Cortex of kidney (tissue), 1 donor: ENCODE measurements at places on chromosomes 13 and 19.

DNA sequence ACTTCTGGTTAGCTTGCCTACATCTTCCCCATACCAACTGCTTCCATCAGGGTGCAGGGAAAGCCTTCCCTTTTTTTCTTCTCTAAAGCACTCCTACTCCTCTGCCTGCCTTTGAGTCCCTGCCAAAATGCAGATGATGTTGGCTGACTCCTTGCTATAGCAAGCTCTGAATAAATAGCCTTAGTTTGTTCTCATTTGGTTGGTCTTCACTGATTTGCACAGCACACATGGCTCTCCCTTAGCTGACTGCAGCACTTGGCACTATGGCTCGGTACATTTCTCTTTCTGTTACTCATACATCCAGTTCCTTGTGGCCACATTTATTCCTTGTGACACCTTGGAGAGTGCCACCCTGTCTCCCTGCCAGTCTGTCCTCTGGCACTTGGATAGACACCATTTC lies 249.8 kb downstream of the DCLK1 start:
- DNase-seq: no peak

DNA sequence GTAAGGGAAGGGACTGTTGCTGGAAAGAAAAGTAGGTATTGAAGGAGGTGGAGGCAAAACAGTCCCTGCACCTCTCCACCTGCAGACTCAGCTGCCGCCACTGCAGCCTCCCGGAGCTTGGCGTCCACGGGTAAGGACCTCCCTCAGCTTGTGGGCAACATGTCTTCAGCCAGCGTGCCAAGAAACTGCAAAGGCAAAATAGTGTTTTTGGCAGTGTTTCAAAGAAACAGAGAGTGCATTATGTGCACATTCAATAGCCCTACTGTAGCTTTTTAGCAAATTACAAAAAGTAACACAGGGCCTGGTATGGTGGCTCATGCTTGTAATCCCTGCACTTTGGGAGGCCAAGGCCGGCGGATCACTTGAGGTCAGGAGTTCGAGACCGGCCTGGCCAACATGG lies 57.4 kb downstream of the ATP11A start:
- DNase-seq: no peak

GRCh38 chr13:106852436-106852835 lies 284.5 kb upstream of the ARGLU1 start:
- DNase-seq: no peak

DNA sequence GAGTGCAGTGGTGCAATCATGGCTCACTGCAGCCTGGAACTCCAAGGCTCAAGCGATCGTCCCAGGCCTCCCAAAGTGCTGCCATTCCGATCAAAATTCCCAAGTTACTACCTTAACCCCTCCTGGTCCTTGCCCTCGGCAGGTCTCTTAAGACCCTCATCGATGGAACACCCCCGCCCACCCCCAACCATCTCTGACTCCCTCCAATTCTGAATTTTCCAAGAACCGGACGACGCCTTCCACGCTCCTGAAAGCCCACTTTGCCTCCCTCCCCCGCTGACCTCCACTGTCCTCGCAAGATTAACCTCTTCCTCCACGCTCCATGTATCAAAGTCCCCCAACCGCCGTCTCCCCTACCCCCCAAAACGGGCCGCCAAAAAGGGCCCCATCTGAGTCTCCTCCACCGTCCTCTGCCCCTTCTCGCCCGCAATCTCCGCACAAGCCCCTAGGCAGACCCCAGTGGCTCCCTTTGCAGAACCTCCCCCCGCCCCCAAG lies 539 bp downstream of the DAPK3 start:
- DNase-seq: no peak

DNA sequence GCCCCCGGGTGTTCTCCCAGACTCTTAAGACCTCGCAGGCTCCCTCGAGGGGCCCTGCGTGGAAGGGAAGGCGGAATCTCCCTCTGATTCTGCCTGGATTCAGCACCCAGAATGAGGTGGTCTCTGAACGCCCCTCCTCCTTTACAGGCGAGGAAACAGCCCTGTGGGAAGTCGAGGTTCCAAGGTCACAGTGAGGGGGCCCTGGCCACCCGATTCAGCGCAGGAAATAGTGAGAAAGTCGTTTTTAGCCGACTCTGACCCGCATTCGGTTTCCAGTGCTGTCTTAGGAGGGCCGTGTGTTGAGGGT lies 1.1 kb downstream of the BSG start:
- DNase-seq: no peak

GRCh38 chr19:38076337-38076736 lies 147.7 kb downstream of the DPF1 start:
- DNase-seq: no peak

DNA sequence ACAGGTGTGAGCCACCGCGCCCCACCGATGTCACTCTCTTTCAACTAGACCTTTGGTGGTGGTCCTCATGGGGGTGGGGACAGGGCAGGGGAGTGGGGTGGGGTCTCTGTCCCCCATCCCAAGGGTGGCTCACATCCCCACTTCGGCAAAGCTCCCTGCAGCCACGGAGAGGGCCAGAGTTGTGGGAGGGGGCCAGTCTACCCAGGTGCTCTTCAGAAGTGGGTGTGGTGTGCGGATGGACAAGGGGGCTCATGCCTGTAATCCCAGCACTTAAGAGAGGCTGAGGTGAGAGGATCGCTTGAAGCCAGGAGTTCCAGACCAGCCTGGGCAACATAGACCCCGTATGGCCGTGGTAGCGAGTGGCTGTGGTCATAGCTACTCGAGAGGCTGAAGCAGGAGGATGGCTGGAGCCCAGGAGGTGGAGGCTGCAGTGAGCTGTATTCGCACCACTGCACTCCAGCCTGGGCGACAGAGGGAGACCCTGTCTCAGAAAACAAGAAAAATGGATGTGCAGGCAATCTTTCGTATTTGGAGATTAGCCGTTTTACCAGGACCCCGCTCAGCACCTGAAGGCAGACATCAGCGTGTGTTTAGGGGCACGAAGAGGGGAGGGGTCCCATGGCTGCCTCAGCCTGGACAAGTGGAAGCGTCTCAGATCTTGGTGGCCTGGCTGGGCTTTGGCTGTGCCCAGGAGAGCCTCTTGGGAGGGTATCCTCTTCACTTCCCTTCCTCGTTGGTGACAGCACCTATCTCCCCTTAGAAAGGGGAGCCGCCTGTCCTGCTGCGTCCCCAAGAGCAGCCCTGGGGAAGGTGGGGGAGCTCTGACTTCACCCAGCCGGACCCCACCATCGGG lies 846 bp downstream of the TGFBR3L start:
- no peak for DNase-seq

DNA sequence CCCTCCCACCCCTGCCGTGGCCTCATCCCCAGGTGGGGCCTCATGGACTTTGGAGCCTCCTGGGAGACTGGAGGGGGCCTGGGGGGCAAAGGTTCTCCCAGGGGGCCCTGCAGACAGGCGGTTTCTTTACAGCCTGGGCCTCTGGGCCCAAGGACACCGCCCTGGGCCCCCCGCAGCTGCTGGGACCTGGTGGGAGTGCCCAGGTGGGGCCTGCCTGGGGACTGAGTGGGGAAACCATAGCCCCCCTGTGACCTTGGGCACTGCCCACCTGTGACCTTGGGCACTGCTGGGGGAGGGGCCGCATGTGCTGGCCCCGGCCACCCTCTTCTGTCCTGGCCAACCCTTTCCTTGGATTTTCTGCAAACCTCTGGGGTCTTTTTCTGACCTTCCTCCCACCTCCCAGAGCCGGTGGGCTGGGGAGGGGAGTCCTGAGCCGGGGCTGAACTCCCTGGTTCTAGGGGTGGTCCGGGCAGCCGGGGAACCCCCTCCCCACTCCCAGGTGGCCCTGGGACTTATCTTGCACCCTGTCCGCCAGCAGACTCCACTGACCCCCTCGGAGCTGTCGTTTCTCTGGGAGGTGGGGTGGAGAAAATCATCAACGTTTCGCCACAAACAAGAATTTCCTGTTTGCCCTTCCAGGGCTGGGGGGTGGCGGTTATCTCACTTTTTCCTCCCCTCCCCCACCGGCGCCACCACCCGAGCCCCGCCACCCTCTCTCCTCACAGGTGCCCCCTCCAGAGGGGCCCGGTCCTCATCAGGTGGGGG lies 27.0 kb downstream of the ARID3A start:
- DNase-seq: no peak

DNA sequence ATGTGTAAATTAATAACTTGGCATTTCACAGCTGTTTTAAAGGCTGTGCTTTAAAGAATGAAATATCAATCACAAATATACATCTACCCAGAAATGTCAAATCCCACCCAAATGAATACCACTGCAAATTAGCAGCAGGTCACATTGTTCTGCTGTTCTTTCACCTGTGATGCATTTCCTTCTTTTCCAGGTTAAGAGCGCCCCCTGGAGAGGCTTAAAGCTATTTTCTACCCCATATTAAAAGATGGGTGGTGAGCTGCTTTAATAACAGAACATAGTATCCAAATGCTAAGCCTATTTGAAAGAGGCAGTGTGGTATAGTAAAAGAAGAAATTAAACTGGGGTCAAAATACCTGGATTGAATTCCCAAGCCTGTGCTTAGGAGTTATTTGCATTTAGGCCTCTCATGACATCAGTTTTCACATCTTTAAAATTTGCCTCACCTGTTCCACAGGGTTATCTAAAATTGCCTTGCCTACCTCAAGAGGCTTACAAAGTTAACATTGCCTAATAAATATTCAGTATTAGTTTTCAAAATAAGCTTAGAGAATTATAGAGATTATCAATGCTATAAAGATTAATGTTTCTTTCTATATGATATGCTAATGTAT lies 396.9 kb upstream of the SLITRK5 start:
- no peak for DNase-seq

GRCh38 chr13:27118428-27119054 lies 53.1 kb downstream of the USP12 start:
- no peak for DNase-seq

DNA sequence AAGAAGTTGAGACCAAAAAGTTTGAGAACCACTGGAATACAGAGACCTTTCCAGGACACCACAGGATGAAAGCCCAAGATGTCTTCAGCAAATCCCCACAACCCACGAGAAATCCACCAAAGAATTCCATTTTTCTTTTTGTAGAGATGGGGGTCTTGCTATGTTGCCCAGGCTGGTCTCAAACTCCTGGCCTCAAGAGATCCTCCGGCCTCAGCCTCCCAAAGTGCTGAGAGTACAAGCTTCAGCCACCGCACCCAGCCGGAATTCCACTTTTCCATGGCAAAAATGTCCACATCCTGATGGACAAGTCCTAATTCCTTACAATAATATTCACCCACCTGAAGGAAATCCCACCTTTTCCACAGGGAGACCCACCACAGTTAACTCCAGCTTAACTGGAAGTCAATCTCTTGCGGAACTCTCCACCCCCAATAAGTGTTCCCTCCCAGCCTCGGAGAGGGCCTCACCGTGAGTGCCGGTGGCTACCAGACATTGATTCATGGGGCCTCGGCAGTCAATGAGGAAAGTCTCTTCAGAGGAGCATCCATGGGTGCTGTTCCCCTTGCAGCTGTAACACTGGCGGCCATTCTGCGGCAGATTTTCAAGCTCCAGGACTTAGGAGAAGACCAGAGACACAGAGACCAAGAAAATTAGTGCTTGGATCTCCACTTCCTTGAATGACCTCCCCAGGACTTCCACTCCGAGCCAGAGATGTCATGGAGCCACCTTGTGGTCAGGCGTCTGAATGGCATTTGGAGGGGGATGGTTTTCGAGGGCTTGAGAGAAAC lies 12.3 kb upstream of the CADM4 start:
- no peak for DNase-seq

DNA sequence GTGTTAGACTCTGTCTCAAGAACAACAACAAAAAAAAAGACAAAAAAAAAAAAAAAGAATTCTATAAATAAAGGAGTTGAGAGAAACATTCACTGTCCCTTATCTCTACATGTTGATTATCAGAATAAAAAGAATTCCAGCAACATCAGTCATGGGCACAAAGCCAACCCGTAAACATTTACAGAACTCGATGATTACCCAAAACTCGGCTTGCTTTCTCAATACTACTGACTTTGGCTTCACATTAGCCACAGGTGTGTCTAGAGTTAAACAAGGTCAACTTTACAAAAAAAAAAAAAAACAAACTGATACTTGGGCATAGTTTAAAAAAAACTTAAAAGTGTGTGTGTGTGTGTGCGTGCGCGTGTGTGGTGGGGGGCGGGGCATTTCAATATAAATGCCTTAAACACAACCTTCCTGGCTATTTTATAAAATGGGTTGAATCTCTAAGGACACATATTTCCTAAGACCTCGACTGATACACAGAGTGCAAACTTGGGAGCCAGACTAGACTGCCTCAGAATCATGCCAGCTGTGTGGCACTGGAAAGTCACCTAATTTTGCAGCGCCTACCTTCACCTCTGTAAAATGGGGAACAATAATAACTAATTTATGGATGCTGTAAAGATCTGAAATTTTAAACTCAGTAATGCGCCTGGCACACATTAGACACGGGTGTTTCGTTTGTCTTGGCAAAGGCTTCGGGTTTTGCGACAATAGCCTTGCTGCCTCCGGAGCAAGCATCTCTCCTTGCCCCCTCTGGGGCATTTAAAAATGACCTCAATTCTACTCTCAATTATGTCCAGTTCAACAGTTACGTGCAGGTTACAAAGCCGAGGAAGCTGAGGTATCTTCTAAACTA lies 922 bp downstream of the EBPL start:
- DNase-seq: no peak

- no peak for DNase-seq
Observed at GRCh38 chr13:69809152-69809551, 298.5 kb upstream of the ATXN8OS start.

GRCh38 chr19:29478578-29479565 lies 46.9 kb upstream of the VSTM2B start:
- no peak for DNase-seq

- DNase-seq: no peak
Observed at GRCh38 chr19:55485439-55486011, 537 bp downstream of the NAT14 start.

- DNase-seq: no peak
Observed at GRCh38 chr19:55273978-55274707, 5.8 kb downstream of the HSPBP1 start.

- no peak for DNase-seq
Observed at GRCh38 chr13:75785130-75785529, 149.0 kb downstream of the LMO7 start.

DNA sequence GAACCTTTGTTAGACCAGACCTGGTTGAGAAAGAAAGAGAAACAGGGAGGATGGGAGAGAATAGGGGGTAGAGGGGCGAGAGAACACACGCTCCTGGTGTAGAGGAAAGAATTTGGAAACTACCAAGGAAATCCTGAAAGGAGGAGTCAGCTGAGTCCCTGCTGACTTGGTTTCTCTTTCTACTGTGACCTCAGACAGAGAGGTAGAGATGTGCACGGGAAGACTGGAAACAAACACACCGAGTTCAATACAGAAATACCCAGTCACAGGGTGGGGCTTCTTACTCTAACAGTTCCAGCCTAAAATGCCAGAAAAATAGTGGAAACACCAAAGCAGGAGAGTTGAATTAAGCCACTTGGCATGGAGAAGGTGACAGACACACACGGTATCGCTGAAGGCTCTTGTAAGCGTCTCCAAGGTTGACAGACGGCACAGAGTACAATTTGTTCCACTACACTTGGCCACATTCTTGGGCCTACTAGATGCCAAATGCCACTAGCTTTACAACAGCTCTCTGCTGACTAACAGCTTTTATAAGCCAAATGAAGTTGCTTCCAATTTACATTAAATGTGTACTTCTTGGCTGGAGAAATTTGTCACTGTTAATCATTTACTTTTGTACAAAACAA lies 28.1 kb downstream of the LATS2 start:
- no peak for DNase-seq
